ENCODE measurements at places on chromosomes 11 and 22.

DNA sequence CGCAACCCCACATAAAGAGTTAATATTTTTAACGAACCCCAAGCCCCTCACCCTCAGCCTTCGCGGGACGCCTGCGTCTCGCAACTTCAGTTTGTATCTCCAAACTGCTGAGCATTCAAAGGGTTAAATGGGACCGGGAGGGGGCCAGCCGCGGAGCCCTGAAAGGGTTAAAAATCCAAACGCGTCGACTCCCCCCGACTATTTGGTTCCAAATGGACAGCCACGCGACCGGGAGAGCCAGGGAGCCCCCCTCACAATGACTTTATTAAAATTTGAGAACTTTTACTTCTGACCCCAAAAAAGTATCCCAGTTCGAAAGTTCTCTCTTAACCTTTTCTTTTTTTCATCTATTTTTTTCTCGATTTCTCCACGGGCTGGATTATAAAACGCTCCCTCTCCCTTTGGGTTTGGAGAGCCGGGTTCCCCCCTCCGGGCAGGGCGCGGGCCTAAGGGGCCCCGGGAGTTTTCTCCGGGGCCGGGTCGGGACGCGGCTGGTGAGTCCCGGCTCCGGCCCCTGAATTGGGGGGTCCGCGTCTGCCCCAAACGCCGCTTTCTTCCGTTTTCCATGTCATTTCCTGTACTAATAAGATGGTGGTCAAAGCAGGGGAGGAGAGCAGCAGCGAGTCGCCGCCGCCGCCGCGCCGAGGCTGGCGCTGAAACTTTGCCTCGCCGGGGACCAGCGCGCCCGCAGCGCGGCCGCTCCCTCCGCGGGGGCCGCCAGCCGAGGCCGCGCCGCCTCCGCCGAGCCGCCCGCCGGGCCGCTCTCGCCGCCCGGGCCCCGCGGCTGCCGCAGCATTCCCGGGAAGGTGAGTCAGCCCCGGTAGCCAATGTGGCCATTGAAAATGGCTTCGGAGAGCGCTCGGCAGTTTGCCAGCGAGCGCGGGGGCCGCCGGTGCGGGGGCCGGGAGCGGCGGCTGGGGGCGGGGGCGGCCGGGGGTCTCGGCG lies at the start of gene PRDM11:
TSS of gene PRDM11 (plus strand) at position 568 of the 945 bp plus-strand sequence. CDS start 35,128 bp downstream, outside the sequence.
- DNase-seq, result no peak

DNA sequence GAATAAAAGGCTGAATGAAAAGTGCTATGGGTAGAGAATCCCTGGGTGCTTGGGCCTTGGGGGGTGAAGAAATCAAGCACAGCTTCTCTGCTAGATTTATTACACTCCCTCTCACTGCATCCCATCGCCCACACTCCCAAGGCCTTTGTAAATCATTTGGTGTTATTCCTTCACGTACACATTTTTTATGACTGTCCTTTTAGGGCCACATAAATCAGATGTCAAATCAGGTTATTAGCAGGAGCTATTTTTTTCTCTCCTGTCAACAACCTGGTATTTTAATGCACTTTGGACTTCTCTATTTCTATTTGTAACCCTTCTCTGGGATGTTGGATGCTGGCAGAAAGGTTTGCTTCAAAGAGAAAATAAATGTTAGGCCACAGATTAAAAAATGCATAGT lies 408.8 kb downstream of the INSC start:
- no peak for DNase-seq

GRCh38 chr11:44496391-44496790 lies 69.1 kb upstream of the CD82 start:
- no peak for DNase-seq

GRCh38 chr11:2912498-2912897 lies 16.7 kb downstream of the PHLDA2 start:
- no peak for DNase-seq

- no peak for DNase-seq
Measured at GRCh38 chr11:30522536-30523243, 63.5 kb downstream of the MPPED2 start.

DNA sequence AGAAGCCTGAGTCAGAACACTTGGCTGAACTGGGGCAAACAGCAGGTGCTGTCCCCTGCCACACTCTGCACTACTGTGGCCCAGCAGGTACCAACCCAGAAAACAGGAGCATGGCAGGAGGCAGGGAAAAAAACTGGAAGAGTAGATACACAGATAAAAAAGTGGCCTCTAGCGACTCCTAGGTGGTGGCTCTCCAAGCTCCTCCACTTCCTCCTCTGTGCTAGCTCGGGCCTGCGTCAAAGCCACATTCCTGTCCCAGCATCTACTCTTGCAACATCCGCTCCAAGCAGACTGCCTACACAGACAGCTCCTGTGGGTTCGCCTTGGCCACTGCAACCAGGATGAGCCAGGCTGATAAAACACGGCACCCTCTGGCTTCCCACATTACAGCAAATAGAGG lies 6.9 kb downstream of the OR8B12 start:
- DNase-seq, result no peak

DNA sequence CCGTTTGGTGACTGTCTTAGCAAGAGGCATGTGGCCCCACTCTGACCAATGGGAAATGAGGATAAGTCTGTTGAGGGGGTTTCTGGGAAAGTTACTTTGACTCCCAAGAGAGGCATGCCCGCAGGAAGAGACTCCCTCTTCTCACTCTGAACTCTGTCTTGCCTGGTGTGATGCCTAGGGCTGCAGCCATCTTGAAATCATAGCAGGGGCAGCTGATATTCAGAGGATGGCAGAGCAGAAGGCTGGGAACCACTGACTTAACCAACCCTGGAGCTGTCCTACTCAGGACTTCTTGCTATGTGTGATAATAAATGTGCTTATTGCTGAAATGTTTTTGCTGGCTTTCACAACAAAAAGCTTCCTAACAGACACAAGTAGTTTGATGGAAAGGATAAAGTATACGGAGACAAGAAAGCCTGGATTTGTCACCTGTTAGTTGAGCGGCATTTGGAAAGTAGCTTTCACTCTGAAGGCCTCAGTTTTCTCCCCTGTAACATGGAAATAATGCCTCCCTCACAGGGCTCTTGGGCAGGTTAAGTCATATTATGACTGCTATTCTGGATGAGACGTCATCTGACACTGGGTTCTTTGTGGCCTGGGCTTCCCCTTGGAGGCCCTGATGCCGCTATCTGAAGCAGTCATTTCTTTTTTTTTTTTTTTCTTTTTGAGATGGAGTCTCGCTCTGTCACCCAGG lies 128.5 kb downstream of the CEP164 start:
- DNase-seq, result no peak

DNA sequence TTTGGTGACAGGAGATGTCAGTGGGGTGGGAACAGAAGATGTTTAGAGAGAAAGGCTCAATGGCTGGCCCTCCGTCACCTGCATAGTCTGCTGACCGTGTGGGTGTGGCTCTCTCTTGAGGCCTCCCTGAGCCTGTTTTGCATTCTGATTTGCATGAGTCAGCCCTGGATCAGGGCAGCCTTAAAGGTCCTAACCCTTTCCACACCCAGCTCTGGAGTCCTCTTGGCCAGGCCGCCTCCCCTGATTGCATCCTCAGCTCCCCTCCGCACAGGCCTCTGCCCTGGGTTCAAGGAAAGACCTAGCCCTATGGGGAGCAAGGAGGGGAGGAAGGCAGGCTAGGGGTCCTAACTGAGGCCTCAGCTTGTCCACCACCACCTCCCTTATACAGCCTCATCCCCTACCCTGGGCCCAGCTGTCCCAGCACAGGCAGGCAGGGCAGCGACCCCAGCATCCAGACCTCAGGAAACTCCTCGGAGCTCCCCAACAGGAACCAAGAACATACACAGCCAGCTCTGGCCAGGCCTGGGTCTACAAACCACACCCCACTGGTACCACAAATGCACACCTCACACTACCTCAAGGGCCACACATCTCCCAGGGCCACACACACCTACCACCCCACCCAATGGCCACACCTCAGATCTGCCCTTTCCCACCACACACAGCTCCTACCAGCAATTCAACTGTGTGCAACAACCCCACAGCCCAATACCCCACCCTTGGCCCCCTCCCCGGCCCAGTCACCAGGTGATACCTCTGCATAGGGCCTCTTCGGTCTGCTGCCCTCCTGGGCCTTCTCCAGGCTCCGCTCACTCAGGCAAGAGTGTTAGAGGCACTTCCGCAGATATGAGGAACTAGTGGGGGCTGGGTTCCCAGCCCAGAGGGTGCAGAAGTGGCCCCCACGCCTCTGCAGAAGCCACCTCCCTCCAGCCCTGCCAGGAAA lies 13.7 kb downstream of the ARAP1 start:
- no peak for DNase-seq

DNA sequence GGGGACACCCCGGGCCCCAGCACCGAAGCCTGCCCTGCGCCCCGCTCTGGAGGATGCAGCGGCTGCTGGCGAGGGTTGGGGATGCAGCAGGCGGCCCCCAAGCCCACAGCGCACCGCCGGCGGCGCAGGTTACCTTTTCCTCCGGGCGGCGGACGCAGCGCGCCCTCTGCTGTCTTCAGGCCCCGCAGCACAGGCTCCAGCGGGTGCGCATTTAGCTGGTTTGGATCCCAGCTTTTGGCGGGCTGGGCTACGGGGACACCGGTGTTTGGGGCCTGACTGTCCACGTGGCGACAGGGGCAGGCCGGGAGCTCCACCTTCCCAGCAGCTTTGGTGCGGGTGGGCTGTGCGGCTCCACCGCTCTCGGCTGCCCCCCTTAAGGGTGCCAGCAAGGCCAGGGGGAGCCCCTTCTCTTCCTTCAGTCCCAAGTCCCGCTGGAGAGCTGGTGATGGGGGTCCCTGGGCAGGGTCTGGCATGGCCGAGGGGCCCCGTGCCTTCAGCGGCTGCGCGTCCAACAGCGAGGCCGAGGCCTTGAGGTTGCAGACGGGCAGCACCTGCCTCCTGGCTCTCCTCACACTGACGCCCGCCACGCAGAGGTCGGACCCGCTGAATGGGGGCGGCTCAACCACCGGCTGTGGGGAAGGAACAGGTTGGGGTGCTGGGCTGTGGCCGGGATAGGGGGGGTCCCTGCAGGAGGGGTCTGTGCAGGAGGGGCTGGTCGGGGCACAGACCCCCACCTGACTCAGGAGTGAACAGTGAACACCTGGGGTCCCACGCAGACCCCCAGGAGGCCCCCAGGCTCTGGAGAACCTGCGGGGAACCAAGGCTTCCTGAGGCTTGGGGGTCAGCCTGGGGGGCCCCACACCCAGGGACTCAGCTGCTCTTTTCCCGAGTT lies 18.0 kb upstream of the IL17REL start:
- DNase-seq, result no peak

DNA sequence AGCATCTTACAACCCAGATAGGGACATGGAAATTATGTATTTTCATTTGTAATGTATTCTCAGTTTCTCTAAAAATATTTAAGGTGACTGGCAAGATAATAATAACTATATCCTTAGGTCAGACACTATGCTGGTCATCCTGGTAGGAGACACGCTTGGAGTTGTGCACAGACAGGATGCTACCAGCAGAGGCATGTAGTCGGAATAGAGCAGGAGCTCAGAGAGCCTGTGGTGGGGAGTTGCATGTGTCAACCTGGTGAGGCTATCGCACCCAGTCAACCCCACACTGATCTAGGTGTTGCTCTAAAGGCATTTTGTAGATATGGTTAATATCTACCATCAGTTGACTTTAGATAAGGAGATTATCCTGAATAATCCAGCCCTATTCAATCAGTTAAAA lies 318.5 kb downstream of the MIAT start:
- no peak for DNase-seq

DNA sequence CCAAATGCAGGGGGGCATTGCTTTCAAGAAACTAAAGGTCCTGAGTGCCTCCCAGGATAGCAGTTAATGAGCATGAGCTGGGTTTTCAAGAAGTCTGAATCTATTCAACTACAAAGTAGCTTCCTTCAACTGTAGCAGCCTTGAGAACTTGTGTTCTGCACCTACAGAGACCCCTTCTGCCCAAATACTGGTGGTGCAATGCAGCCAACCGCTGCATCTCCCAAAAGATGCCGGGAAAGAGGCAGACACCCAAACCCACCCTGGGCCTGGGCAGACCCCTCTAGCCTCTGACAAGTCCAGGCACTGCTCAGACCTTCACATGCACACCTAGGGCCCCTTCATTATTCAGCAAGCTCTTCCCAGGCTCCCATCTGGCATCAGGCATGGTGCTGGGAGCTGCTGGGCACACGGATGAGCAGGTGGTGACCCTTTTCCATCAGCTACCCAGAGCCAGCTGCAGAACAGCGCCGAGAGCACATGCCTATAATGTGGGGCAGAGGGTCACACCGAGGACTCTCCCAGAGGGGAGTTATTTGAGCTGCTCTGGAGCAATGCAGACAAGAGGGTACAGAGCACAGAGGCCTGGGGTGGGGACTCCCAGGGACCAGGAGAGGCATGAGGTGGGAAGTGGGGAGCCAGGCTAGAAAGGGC lies 44.9 kb upstream of the ETS1 start:
- no peak for DNase-seq

DNA sequence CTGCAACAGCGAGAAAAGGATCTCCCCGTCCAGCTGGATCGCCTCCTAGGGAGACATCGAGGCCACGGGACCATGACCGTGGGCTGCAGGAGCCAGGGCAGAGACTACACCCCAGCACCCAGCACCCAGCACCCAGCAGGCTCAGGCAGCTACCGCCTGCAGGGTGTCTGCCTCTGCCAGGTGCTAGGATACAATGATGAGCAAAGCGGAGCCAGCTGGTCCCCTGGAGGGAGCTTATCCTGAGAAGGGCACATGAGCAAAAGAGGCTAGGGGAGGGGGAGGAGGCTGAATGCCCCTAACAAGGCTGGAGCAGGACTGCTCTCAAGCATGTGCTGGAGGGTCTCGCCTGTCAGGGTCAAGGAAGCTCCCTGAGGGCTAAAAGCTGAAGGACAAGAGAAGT lies 4.8 kb upstream of the CASTOR1 start:
- no peak for DNase-seq

- DNase-seq, result no peak
Measured at GRCh38 chr22:43304831-43305590, 38.2 kb downstream of the SCUBE1 start.

DNA sequence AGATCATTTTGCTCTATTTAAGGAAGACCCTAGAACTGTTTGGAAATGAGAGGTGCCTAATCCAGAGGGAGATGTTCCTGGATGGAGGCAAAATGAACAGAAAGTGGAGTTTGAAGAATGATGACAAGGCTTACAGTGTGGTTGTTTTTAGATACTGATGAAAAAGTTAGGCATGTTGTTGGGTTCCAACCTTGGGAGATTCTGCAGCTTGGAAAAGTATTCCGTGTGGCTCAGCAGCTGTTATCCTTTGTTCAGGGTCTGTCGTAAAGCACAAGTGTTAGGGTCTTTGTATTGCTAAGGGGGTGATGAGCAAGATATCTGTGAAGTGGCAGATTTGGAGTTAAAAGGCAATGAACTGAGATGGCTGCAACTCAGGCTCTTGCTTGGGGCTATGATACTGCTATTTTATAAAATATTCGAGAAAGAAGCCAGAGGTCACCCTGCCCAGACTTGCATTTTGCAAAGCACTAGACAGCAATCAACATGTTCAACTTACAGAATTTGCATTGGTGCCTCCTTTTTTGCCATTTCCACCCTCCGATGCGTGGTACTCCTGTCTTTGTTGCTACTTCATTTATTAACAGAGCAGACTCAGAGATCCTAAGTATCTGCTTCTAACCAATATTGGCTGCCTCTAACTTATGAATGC lies 45.3 kb upstream of the POGLUT3 start:
- DNase-seq, result no peak

DNA sequence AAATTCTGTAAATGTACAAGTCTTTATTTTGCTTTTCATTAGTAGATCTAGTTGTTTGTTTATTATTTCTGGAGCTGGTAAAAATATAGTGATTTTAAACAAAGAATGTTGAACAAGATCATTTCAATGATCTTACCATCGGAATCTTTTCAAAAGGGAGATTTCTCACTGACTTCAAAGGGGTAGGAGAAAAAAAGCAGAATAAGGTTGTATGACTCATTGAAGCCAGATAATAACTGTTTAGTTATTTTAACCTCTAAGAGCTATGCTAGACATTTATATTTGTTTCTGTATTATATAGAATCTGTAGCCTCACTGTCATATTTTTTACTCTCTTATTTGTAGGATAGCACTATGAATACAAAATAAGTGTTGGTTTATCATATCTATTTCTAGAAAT lies 8.1 kb upstream of the PDE3B start:
- DNase-seq, result no peak

All from cerebellar nuclear complex (tissue), 1 donor.